Activated CD8-positive, alpha-beta T cell treated with anti-CD3 and anti-CD28 coated beads for 36 hours (primary cell): ENCODE measurements at places on chromosomes 3 and 15. TPM values are rescaled to one million over a fixed set of nuclear protein-coding genes. Genes with fewer than 3 reads are reported as not detected.

DNA sequence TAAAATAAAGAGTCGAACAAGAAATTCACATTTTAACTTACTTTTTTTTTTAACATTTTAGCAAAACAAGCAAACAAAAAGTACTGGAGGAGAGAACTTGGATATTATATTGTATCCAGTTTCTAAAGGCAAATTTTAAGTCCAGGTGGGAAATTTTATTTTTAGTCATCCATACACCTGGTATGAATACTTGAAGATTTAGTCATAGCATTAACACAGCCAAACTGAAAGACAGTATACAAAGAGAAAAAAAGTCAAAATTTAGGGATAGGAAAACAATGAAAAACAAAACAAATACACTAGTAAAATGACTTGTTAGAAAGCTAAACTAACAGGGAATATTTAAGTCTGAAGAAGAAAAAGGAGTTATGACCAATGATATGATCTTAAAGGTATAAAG, 69.1 kb downstream of the PROS1 start:
- DNase-seq = no peak

DNA sequence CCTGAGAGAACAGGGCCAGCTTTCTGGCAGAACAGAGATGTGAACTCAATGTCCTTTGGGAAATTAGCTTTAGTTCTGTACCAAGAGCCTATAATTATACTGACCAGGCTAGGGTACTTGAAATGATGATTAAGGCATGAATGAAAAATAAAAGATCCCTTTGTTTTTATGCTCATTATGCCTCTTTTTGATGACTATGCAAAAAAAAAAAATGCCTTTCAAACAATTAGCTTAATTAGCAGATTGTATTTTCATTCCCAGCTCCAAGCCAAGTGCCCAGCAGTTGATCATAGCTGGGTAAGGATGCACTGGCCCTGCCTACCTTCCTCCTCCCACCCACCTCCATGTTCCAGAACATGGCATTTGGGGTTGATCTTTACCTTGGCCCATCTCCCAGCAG, 56.8 kb downstream of the LYZL4 start:
- DNase-seq = no peak

GRCh38 chr3:184586851-184587250, 25.3 kb downstream of the EPHB3 start:
- DNase-seq = no peak

GRCh38 chr3:146554151-146554760, 9.8 kb upstream of the PLSCR1 start:
- peak; percentile 14 for DNase-seq

- DNase-seq = no peak
Observed at GRCh38 chr3:194736277-194736895, 50.7 kb downstream of the FAM43A start.

- peak; percentile 88 for DNase-seq
Observed at GRCh38 chr15:64905119-64905831, 6.4 kb upstream of the ANKDD1A start.

- peak; percentile 74 for DNase-seq
Observed at GRCh38 chr15:70507772-70508371, 255.5 kb downstream of the UACA start.

DNA sequence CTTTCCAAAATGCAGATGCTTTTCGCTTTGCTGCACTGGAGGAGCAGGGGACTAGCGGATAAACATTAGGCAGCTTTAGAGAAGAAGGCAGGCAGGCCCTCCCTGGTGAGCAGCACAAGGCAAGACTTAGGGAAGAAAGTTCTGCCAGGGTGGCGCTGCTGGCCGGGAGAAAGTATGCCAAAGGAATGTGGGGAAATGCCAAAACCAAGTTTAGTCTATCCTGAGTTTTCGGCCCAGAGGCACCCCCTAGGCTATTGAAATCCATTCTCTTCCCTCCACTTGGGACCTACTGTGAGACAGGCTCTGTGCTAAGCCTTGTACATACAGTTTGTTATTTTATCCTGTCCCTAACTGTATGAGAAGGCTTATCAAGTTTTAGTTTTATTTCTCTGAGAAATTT, 9.2 kb downstream of the SHC4 start:
- no peak for DNase-seq

The DNASE1L3 gene
- not detected for total RNA-seq

The PLIN1 gene
- 1.1 TPM for total RNA-seq

The IL17RE gene
- total RNA-seq = 1.7 TPM

The ABHD10 gene
- total RNA-seq = 66.5 TPM

The ZMYND10 gene
- 2.6 TPM for total RNA-seq
